CD4-positive, alpha-beta T cell treated with Interleukin-21 for 1 hour (primary cell): ENCODE measurements at places on chromosomes 1 and 21.

DNA sequence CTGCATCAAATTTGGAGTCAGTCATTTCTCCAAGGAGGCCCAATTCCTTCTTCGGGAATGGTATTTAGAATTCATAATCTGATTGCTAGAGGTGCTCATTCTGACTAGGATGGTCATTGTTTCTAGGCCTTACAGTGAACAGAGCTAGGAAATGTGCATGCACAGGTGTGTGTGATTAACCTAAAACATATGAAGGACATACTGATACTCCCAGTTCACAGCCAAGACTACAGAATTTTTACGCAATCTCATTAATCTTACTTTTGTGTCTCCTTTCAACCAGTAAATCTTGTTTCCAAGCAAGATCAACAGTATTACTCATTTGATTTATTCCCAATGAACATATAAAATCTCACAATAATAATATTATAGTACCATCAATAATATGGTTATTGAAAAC lies 47.1 kb downstream of the NFASC start:
- DNase-seq, result no peak

DNA sequence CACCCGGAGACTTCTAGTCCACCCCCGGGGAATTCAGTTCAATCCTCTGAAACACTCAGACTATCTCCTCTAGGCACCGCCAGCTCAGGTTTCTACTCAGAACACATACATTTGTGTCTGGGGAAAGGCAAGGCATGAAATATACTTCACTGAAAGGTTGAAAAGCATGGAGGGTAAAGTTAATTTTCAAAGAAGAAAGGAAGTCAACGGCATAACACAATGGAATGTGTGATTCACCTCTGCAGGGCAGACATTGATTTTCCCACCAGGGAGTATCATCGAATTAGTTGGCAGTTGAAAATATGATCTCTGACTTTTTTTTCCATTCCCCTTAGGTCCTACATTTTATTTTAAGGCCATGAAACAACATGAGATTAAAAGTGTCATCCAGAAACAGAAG lies 669.4 kb downstream of the SMYD3 start:
- DNase-seq, result no peak

DNA sequence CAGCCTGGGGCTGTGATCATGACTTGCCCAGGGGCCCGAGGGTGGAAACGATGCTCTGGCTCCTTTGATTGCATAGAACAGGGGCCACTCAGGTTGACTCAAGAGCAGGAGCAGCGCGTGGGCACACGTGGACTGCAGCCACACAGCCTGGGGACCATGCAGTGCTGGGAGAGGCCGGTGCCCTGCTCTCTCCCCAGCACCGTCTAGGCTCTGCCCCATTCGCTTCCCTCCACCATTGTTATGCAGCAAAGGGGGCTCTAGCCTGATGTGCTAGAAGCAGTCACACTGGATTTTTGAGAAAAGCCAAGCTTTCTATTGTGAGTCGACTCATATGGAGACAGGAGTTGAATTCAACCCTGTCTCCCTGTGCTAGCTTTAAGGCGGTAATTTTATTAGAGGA lies 8.7 kb downstream of the PINK1 start:
- DNase-seq, result no peak

- no peak for DNase-seq
Observed at GRCh38 chr1:17579951-17580939, 40.7 kb downstream of the ARHGEF10L start.
